ENCODE measurements at places on chromosomes 11 and 22. TPM values are rescaled to one million over a fixed set of nuclear protein-coding genes. Genes with fewer than 3 reads are reported as not detected.

DNA sequence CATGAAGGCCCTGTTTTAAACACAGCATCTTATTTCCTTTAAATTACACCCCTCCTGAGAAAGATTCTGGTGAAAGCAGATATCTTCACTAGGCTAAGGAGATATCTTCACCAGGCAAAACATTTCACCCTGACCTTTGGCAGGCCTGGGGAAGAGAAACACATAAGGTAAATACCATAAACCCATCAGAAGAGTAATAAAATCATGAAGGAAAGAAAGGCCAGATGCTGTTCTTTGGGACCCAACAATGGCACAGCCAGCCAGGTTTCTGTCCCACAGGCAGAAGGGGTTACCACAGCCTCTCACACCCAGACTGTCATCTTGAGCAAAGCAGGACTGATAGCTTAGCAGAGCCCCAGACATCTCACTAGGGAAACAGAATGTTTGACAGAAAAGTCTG is 125.4 kb downstream of the CCDC34 start:
- DNase-seq, result no peak

DNA sequence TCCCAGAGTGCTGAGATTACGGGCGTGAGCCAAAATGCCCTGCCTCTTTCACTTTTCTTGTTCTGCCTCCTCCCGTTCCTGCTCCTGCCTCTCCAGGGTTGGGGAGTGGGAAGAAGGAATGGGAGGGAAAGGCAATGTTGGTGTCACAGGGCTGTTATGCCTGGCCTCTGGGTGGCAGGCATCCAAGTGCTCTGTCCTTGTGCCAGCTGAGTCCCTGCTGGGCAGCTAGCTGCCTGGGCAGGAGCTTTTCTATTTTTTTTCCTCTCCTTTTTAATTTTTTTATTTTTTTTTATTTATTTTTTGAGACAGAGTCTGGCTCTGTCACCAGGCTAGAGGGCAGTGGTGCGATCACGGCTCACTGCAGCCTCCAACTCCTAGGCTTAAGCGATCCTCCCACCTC is 4.1 kb upstream of the SAC3D1 start:
- DNase-seq, result no peak

GRCh38 chr11:111526501-111526900 is 11.9 kb downstream of the HOATZ start:
- DNase-seq, result no peak

GRCh38 chr11:119509282-119509841 is 86.4 kb upstream of the THY1 start:
- no peak for DNase-seq

- no peak for DNase-seq
Observed at GRCh38 chr22:32112380-32112779, 46.7 kb downstream of the C22orf42 start.

DNA sequence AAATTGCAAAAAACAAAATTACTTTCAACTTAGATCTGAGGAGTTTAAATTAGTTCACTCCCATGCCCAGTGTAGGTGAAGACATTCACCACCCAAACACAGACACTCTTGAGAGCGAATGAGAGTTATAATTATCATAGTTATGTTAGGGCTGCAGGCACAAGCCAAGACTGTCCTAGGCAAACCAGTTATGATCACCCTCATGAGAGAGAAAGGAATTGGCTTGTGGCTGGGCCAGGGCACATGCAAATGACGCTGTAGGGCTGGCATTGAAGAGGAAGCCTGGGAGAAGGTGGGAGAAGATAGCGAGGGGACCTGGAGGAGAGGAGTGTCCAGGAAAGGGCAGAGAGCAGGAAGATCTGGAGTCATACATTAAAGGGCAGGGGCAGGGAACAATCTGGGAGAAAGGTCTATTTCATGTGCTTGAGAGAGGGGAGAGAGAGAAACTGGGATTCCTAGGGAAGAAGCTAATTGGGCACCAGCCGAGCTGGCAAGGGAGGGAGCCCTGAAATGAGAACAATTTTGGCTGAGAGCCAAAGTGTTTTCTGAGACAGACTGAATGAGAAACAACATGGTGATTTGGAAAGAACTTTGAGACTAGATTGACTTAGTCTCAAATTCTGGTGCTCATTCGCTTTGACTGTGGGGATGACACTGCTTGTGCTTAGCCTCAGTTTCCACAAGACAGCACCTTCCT is 279.9 kb downstream of the KIRREL3 start:
- no peak for DNase-seq

GRCh38 chr22:32932176-32932575 is 126.0 kb downstream of the SYN3 start:
- DNase-seq, result no peak

GRCh38 chr22:38657045-38657909 is 839 bp downstream of the CBY1 start:
- DNase-seq, result no peak

- DNase-seq, result peak; percentile 30
Observed at GRCh38 chr11:77559686-77560401, 29.9 kb upstream of the AQP11 start.

- DNase-seq, result no peak
Observed at GRCh38 chr11:79691445-79691844, 250.6 kb upstream of the TENM4 start.

- DNase-seq, result no peak
Observed at GRCh38 chr11:76181371-76181770, 24.9 kb downstream of the WNT11 start.

DNA sequence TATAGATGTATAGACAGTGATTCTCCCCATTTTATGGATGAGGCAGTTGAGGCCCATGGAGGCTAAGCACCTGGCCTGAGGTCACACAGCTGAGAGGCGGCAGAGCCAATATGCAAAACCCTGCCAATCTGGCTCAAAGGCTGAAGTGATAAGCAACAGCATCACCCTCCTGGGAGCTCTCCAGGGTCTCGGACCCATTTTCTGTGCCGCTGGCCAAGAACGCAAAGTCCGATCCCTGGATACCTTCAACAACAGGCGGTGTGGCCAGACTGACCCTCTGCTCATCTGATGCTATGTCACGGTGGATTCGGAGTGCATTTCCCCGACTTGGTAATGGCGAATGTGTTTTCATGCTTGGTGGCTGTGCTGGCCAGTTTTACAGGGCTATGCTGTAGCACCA is 595.0 kb downstream of the TBC1D22A start:
- DNase-seq, result peak; percentile 6

DNA sequence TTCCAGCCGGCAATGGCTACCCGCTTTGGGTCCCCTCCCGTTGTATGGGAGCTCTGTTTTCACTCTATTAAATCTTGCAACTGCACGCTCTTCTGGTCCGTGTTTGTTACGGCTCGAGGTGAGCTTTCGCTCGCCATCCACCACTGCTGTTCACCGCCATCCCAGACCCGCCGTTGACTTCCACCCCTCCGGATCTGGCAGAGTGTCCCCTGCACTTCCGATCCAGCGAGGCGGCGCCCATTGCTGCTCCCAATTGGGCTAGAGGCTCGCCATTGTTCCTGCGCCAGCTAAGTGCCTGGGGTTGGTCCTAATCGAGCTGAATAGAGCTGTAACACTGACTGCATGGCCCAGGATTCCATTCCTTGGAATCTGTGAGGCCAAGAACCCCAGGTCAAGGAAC is 359.9 kb downstream of the CTTN start:
- DNase-seq, result no peak

GRCh38 chr11:87110443-87111131 is 72.9 kb downstream of the TMEM135 start:
- DNase-seq, result no peak

GRCh38 chr11:35082321-35083180 is 56.4 kb upstream of the CD44 start:
- DNase-seq, result peak; percentile 94

- no peak for DNase-seq
Observed at GRCh38 chr22:12697441-12697840, 2830.6 kb upstream of the OR11H1 start.

GRCh38 chr11:14308114-14308896 is 50.7 kb downstream of the RRAS2 start:
- DNase-seq, result no peak

- DNase-seq, result no peak
Observed at GRCh38 chr11:12765428-12765827, 91.2 kb downstream of the TEAD1 start.

The OR5B21 gene
- not detected for total RNA-seq

The IL17REL gene
- not detected for total RNA-seq

The BATF2 gene
- total RNA-seq, result not detected

The TOM1 gene
- 127 TPM for total RNA-seq

The DEUP1 gene
- not detected for total RNA-seq

The SOX6 gene
- total RNA-seq, result 31.8 TPM

The APLNR gene
- total RNA-seq, result 0.46 TPM

Data from lower leg skin (tissue), 4 donors.